ENCODE measurements at places on chromosomes 2 and 18.

DNA sequence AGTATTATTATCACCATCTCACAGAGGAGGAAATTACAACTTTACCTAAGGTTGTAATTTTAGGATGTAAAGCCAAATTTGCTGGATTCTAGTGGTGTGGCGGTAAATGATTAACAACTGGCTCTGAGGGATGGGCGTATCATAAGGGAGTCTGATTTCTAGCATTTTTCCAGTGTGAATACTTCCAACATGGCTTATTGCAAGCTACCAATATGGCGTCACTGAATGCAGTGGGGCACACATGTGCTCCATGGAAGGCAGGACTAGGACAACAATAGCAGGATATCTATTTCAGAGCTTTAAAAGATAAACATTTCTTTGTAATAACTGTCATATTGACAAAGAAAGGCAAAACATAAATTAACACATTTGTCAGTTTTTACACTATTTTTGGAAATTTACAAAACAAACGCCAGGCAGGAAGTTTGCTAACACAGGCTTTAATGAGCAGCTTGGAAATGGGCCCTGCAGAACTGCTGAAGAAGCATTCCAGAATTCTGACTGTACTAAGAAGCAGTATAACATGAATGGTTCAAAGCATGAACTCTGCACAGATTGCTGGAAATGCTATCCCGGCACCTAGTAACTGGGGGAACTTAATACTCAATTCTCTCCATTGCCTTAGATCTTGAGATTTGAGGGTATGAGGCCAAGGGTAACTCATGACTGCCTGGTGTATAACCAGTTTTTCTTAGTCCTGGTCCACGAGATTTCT lies 439.3 kb upstream of the MAP2 start:
- no peak for DNase-seq

GRCh38 chr18:70127359-70127758 lies 78.1 kb downstream of the RTTN start:
- DNase-seq, result no peak

DNA sequence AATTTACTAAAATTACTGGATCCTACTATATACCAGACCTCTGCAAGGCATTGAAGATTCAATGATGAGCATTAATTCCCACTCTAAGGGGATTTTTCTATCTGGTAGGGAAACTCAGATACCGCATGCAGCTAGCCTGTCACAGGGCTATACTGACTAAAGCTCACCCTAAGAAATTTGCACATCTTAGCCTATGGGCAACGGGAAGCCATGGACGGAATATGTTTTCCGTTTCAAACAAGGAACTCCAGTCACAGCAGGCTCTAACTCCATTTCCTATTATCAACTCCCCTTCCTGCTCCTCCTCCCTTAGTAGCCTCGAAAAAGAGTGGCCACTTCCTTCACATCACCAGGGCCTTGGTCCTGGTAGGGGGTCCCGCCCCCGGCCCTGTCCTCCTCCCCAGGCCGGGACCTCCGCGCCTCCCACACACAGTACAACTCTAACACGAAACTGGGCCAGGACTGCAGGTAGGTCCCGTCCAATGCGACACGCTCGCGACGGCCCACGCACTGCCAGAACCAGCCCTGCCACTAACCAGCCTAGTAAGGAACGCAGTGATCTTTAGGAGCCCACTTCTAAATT lies 659 bp upstream of the COX5B start:
- no peak for DNase-seq

GRCh38 chr2:127321303-127321702 lies 27.4 kb upstream of the ERCC3 start:
- DNase-seq, result no peak

- no peak for DNase-seq
Measured at GRCh38 chr2:38215993-38216392, 140.0 kb upstream of the CYP1B1 start.

DNA sequence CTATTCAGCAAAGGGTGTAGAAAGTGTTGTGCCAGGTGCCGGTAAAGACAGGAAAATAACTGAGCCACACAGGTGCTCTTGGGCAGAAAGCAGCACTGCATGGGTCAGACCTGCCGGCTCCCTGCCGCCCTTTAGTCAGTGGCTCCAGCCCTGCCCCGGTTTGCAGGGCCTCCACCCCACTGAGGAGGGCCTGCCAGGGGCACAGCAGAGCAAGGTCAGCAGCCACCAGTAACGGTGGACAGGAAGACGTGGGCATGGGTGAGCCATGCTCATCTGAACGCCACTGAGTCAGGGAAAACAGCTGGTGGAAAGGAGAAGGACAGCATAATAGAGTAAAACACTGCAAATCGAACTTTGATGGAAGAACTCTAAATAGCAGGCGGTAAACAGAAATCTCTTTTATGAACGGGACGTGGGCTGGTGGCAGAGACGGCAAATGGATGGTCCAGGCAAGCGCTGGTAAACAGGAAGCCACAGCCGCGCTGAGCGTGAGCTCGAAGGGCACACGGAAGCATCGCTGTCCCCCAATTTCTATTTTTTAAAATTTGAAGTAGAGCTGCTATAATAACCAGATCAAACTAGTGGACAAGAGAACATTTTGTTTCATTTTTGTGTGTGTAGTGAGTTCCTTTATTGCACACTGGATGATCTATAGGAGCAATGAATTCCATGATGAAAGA lies 141.8 kb upstream of the ALKAL2 start:
- DNase-seq, result no peak

DNA sequence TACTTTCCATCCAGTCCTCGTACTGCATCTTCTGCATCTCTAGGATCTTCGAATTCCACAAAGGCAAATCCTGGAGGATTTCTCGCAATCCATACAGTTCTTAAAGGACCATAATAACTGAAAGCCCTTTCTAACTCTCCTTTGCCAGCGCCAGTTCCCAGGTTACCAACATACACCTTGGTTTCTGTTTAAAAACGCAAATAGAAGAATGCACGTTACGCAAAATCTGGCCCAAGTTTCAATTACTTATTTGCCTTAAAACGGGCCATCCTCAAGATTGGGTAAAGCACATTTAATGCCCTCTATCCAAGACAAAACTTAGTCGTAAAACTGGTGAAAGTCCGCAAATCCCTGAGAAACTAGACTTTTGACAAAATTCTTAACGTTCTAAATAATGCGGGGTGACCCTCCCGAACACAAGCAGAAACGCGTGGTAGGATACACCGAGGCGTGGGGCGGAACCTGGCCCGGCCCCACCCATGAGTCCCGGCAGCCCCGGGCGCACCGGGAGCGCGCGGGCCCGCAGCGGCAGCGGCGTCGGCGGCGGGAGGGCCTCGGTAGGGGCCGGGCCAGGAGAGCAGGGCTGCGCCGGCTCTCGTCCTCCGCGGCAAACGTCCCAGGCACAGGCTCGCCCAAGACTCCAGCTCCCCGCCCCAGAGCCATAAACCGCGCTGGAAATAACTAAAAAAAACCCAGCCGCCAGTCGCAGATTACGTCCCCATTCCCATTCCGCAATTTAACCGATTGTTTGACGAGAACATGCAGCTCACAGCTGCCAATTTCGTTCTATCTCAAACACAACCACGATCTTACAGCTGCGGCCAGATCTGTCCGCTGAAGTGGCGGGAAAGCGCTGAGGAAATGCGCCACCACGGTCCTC lies 910 bp downstream of the SRSF7 start:
- DNase-seq, result no peak

- DNase-seq, result no peak
Measured at GRCh38 chr2:125581557-125581956, 1074.4 kb upstream of the GYPC start.

- no peak for DNase-seq
Measured at GRCh38 chr2:75367401-75367800, 168.1 kb upstream of the TACR1 start.

DNA sequence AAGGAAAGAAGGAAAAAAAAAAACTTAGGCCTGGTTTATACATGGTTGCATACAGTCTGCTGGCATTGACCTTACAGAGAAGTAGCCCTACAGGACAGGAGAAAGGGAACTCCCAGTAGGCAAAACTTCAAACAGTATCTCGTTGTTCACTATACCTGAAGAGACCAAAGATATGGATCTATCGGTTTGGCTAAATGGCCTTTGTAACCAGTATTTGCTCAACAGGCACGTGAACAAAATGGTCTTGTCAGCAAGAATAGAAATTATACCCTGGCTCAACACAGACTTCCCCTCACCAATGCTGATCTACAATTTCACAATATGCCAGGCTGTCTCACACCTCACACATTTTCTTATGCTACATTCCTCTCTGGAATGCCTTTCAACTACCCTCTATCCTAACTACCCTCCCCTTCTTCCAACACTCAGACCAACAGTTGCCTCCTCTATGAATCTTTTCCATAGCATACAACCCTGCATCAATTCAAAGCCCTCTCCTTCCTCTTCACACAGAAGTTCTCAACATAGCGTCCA lies 13.7 kb downstream of the HYCC2 start:
- DNase-seq, result no peak

DNA sequence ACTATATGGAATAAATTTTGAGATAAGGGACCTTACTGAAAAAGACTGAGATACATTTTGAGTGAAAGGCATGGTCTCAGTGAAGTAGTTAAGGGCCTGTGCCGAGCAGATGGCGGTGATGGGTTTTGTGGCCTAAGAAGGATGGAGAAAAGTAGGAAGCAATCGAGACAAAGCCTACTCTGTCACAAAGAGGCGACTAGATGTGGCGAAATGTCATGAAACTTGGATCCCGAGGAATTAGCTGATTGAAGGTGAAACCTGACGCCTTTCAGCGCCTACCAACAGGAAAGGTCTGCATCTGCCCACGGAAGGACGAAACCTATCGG lies 558 bp upstream of the CEP192 start:
- DNase-seq, result peak; percentile 38

- no peak for DNase-seq
Measured at GRCh38 chr18:63290821-63291200, 28.8 kb downstream of the BCL2 start.

DNA sequence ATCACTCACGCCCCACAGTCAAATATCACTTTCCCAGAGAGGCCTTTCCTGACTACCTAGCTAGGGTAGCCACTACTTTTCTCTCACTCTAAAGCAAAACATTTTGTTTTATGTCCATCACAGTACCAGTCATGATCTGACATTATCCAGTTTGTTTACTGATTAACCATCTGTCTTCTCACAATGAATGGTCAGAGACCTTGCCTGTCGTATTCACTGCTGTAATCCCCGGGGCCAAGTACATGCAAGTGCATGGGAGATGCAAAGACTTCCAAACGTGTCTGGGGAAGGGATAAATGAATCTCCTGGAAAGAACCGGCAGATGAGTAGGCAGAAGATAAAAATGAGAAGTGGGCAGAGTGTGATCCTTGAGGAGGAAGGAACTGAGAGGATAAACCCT lies 39.7 kb downstream of the THUMPD2 start:
- no peak for DNase-seq

- no peak for DNase-seq
Measured at GRCh38 chr18:22342625-22343024, 75.1 kb downstream of the CTAGE1 start.

GRCh38 chr2:17422061-17422460 lies 96.2 kb downstream of the RAD51AP2 start:
- DNase-seq, result no peak

DNA sequence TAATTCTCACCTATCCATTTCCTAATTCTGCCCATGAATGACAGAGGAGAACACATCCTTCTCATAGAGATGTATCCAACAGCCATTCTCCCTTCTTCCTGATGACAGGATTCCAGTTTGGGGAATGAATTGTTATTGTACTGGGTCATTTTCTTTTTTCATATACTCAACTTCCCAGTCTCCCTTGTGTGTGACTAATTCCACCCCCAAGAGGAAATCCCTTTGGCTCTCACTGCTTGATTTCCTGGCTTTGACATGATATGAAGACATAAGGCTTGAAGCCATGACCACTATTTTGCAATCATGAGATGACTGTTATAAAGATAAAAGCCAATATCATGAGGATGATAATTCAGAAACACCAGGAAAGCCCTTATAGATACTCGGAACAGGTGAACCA lies 384.7 kb upstream of the ACVR2A start:
- no peak for DNase-seq

- no peak for DNase-seq
Measured at GRCh38 chr2:11996618-11997017, 250.2 kb downstream of the LPIN1 start.

GRCh38 chr18:64528646-64529045 lies 379.8 kb upstream of the LINC00305 start:
- DNase-seq, result no peak

- peak; percentile 30 for DNase-seq
Measured at GRCh38 chr2:231708773-231709635, 679 bp downstream of the PTMA start.

GRCh38 chr2:30301551-30301950 lies 70.2 kb downstream of the LBH start:
- DNase-seq, result no peak

- no peak for DNase-seq
Measured at GRCh38 chr18:55199291-55199963, 240.2 kb upstream of the CCDC68 start.

- DNase-seq, result no peak
Measured at GRCh38 chr2:127606625-127607398, 39.1 kb upstream of the GPR17 start.

DNA sequence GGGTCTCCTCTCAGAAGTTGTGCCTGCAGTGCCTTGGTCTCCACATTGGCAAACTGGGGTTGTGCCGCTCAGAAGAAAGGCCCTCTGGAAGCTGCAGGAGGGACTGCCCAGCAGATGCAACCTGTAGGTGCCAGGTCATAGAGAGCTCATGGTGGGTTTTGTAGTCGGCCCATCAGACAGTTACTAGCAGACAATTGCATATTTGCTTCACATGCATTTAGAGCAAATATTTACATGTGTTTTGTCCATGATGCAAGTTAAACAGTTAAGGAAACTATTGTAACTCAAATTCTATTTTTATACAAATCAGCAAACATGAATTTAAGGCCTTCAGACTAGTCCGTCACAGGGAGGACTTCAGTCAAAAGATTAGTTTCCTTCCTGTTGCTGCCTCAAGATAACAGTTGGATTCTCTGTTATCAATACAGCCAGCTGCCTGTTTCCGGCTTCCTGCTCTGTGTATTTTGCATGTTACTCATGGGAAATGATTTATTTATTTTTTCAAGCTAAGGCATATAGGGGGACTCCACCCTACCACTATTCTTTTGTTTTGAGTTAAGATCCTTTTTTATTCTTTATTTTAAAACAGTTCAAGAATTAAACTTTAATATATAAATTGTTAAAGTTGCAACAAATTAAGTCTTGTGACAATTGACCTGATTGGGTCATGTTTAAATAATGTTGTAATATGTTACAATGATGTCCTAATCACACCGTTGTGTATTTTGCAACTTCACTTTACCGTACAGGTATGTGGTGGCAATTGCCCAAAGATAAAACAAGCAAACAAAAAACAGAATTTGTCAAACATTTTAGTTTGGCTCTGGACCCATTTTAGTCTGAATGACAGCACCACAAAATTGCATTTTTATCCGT lies 133.5 kb downstream of the SPTBN1 start:
- no peak for DNase-seq

DNA sequence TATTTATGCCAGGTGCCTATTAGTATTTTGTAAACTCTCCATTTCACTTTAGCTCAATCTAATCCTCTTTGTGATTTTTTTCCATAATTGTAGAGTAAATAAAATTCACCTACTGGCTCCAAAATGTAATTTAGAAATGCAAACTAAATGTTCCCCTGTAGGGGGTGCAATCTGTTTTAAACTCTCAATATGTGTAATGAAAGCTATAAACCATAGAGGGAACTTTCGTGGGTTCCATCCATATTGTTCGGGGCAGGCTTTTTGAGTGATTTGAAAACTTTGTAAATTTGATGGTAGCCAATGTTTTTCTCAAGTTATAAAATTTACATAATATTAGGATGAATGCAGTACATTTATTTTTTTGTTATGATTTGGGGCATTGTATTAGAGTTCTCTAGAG lies 49.4 kb downstream of the TSPYL6 start:
- peak; percentile 12 for DNase-seq

GRCh38 chr2:117087535-117088291 lies 726.8 kb upstream of the DDX18 start:
- DNase-seq, result no peak
